ENCODE measurements at places on chromosomes 13 and 19. TPM values are rescaled to one million over a fixed set of nuclear protein-coding genes. Genes with fewer than 3 reads are reported as not detected.

Gene ZNF45
- 20.5 TPM for total RNA-seq

Gene PLA2G4C
- 17.5 TPM for total RNA-seq

Gene PDX1
- total RNA-seq: not detected

Gene SELENOV
- total RNA-seq: not detected

Gene GPC5
- 0.30 TPM for total RNA-seq

Gene DIS3
- total RNA-seq: 42.5 TPM

Gene PPFIA3
- total RNA-seq: 8.0 TPM

Gene MCEMP1
- total RNA-seq: not detected

Gene PABPC3
- 0.32 TPM for total RNA-seq

Gene TUBA3C
- not detected for total RNA-seq

Gene ELSPBP1
- not detected for total RNA-seq

Gene FOXA3
- total RNA-seq: not detected

Gene AP1M2
- total RNA-seq: not detected

Gene RPS16
- total RNA-seq: 22.9 TPM

Gene ZNF540
- 0.89 TPM for total RNA-seq

Gene ZNF628
- total RNA-seq: 3.0 TPM

Gene NLRP12
- under 0.01 TPM for total RNA-seq

Gene RASIP1
- 0.74 TPM for total RNA-seq

Gene TEX26
- not detected for total RNA-seq

Gene RUBCNL
- total RNA-seq: 0.30 TPM

Gene PCDH17
- 0.60 TPM for total RNA-seq

Gene CYP2A6
- 0.30 TPM for total RNA-seq

Gene ADGRE2
- total RNA-seq: 0.32 TPM

Gene APOC4
- total RNA-seq: not detected

Gene ATXN8OS
- not detected for total RNA-seq

Gene PNMA8A
- total RNA-seq: 16.3 TPM

Gene SOX1
- total RNA-seq: not detected

Gene ZNF729
- total RNA-seq: not detected

Gene CD70
- not detected for total RNA-seq

Gene ZNF701
- total RNA-seq: 18.3 TPM

Gene ZNF575
- 0.30 TPM for total RNA-seq

Gene STOML3
- not detected for total RNA-seq

Gene CCL25
- total RNA-seq: not detected

Gene LHB
- not detected for total RNA-seq

Gene INSR
- total RNA-seq: 15.7 TPM

Gene CLIP3
- total RNA-seq: 22.8 TPM
